ENCODE measurements at places on chromosomes 16 and 17.

GRCh38 chr16:50216231-50216630 is 50.1 kb upstream of the ADCY7 start:
- DNase-seq: no peak

GRCh38 chr17:77916703-77917481 is 41.6 kb upstream of the TNRC6C start:
- no peak for DNase-seq

GRCh38 chr17:78284146-78284545 is 52.7 kb downstream of the TMEM235 start:
- DNase-seq: no peak

- no peak for DNase-seq
Observed at GRCh38 chr17:17844500-17844899, 7.7 kb upstream of the SREBF1 start.

DNA sequence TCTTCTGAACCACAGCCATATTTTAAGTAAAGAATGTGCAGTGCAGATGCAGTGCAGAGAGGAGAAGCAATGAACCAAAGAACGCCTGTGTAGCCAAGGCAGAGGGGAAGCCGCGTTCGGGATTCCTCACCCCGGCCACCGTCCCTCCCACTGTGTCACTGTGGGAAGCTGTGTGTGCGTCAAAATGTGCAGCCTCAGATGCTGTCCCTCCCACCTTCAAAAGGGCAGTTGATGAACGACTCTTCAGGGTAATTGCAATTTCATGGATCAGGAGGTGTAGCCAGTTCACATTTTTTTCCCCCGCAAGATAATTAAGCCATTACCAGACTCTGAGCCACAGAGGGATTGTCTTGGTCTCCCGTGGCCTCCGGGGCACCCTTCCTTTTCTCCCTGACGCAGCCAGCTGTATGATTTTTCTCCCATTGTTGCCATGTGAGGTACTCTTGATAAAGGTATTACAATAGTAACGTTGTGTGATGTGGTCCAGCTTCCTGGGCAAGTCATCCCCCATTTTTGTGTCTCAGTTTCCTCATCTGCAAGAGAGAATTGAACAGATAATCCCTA is 190.0 kb downstream of the FOXL1 start:
- no peak for DNase-seq

GRCh38 chr17:65121368-65121767 is 15.8 kb upstream of the RGS9 start:
- DNase-seq: no peak

DNA sequence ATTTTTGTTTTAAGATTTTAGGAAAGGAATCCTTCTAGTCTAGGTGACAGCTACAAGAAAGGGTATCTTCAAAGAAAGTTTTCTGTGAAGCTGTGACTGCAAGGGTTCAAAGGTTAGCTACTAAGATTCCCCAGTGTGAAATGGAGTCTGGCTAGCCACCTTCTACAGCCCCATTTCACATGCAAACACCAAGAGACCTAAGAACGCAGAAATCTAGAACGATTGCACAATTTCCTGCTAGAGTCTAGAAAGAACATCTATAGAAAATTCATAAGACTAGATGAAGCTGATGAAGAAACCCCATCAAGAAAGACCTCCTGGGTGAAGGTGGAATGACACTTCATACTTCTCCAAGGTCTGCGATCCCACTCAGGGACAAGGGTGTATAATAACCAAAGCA is 77.1 kb downstream of the STX8 start:
- no peak for DNase-seq

DNA sequence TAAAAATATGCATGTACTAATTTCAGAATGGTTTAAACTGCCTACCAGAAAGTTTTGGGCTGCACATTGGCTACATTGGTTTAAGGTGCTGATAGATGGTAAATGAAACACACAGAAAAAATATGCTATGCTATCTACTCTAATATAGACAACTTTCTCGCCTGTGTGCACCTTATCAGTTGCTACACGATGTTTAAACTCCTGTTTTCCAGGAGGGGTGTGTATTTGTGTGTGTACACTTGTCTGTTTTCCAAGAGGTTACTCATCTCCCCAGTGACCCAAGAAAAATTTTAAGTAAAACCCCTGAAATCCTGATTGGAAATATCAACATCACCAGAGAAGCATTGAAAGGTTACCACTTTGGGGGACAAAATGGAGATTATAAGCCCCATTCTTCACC is 21.6 kb upstream of the PSMC5 start:
- DNase-seq: no peak

DNA sequence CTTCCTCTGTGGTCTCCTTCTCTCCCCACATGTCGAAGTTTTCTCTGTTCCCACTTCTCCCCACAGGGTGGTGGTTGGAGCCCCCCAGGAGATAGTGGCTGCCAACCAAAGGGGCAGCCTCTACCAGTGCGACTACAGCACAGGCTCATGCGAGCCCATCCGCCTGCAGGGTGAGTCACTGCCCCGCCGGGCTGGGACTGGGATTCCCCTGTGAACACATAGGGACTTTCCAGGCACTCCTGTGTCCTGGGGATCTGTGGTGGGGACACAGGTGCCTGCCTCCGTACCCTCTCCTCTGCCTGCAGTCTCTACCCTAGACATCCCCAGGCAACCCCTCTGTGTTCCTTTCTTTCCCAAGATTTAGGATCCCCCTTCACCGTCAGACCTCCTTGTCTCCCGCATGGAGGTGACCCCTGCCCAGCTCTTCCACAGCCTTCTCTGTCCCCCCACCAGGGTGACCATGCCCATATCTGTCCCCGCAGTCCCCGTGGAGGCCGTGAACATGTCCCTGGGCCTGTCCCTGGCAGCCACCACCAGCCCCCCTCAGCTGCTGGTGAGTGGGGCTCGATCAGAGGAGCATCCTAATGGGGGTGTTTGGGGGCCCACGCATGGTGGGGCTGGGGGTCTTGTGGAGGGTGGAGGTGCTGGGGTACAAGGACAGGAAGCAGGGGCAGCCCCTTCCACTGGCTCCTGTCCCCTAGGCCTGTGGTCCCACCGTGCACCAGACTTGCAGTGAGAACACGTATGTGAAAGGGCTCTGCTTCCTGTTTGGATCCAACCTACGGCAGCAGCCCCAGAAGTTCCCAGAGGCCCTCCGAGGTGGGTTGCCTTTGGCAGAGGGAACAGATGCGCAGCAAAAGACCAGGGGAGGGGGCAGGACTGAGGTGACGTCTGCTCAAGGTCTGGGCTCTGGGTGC is 5.8 kb downstream of the ITGAM start:
- no peak for DNase-seq

- DNase-seq: no peak
Observed at GRCh38 chr16:19872179-19872863, 12.3 kb downstream of the GPRC5B start.

GRCh38 chr16:75590920-75591843 is 25.0 kb downstream of the GABARAPL2 start:
- DNase-seq: no peak

GRCh38 chr17:7843536-7844291 is 9.7 kb downstream of the KDM6B start:
- DNase-seq: peak; percentile 52

- no peak for DNase-seq
Observed at GRCh38 chr17:40542558-40543411, 22.5 kb downstream of the CCR7 start.

DNA sequence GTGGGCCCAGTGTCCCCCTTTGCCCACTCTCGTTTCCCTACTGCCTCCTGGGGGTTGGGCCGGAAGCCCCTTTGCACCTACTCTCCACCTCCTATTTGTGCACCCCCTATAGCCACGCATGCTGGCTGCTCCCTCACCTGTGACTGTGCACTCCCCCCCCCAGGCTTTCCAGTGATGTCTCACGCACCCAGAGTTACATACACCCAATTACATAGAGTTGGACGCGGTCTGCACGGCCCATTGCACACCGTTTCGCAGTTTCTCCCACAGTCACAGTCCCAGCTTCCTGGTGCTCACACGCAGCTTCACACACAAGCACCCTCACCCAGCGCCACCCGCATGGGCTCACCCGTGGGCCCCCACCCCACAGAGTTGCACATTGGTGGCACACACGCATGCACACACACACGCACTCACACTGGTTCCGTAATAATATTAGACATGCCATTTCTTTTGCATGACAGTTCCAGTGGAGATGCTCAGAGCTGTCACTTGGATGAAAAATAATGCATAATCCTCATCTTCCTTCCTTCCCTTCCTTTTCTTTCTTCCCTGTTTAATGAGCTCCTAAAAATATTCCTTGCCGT is 21.5 kb upstream of the C1QL1 start:
- DNase-seq: no peak

- no peak for DNase-seq
Observed at GRCh38 chr17:81429821-81430551, 34.7 kb downstream of the BAHCC1 start.

GRCh38 chr16:85061566-85061965 is 34.0 kb downstream of the KIAA0513 start:
- DNase-seq: no peak

DNA sequence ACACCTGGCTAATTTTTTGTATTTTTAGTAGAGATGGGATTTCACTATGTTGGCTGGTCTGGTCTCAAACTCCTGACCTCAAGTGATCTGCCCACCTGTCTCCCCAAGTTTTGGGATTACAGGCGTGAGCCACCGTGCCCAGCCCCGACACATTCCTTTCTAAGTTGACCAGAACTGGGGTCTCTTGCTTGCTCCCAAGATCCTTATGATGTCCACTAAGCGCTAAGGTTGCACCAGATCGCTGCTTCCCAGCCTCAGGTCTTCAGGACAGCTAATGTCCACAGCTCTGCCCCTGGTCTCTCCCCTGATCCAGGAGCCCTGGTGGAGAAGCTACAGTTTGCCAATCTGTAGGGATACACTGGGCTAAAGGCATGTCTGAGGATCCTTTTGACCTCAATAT is 29.5 kb downstream of the NSMCE1 start:
- no peak for DNase-seq

- DNase-seq: peak; percentile 87
Observed at GRCh38 chr17:48026502-48027321, 10.9 kb downstream of the COPZ2 start.

DNA sequence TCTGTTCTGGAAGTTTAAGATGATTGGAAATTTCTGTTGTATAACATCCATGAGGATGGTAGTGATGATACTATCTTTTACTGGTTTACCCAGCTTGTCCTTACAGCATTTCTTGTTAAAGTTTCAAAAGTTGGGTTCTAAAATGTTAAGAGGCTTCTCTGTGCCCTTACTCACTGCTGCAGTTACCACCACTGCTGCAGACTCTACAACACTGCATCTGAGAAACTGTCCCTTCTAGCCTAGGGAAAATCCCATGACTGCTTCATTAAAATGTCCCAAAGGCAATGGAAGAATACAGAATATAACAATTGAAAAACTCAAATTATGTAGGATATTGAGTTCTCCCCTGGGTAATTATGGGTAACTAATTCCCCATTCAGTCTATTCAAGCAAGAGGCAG is 3.8 kb upstream of the NSRP1 start:
- DNase-seq: no peak

- DNase-seq: no peak
Observed at GRCh38 chr17:50154604-50155003, 4.1 kb upstream of the PPP1R9B start.

- no peak for DNase-seq
Observed at GRCh38 chr16:56121156-56121500, 70.2 kb upstream of the GNAO1 start.

DNA sequence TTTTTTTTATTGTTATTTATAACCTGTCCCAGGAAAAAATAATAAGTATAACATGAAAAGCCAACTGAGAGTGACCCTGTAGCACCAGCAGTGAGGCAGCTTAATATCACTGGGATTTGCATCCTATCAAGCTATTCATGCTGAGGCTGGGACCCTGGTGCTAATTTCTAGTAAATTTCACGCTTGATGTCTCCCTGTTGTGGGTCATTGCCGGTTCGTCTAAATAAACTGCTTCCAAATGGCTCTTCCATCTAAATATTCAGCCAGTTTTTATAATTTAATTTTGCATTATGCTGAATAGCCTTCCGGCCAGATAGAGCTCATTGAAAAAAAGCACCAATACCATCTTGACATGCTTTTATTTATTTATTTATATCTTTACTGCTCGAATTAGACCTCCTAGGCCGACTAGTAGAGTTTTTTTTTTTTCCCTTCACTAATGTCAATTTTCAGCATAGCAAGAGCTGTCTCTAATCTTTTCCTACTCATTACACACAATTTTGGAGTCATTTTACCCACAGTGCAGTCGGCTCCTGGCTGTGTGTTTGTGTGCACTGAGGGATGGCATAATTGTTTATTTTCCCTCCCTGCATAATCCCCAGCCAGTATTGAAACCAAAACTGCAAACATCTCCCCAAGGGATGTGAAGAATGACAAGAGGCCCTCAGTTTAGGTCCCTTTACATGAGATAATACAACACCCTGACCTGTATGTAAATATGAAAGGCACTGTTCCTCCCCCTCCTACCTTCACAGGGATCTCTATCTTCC is 168.8 kb downstream of the AATF start:
- DNase-seq: no peak

DNA sequence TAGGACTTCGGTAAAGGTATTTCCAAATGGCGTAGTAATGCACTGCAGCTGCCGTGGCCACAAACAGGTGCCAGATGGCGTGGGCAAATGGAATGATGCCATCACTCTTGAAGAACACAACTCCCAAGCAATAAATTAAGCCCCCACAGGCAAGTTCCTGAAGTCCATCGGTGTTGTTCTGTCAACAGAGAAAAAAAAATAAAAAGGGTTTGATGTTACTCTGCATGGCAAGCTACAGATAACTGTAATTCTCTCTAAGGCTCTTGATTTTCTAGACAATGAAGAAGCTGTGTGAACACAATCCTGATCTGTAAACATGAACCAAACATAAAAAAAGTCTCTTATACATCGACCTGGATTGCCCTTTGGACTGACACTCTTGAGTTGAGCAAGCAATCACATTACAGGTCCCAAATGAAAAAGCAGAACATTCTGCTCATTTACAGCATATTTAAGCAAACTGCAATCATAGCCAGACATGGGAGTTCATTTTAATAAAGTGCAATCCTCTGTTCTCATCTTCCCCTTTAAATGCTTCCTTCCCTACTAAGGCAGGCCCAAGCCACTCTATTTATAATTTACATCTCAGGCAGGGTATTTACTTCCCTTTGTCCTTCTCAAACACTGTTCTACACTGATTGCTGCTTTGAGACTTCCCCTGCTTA is 27.1 kb downstream of the MMD start:
- DNase-seq: no peak

- DNase-seq: no peak
Observed at GRCh38 chr16:61890386-61890785, 145.9 kb downstream of the CDH8 start.

DNA sequence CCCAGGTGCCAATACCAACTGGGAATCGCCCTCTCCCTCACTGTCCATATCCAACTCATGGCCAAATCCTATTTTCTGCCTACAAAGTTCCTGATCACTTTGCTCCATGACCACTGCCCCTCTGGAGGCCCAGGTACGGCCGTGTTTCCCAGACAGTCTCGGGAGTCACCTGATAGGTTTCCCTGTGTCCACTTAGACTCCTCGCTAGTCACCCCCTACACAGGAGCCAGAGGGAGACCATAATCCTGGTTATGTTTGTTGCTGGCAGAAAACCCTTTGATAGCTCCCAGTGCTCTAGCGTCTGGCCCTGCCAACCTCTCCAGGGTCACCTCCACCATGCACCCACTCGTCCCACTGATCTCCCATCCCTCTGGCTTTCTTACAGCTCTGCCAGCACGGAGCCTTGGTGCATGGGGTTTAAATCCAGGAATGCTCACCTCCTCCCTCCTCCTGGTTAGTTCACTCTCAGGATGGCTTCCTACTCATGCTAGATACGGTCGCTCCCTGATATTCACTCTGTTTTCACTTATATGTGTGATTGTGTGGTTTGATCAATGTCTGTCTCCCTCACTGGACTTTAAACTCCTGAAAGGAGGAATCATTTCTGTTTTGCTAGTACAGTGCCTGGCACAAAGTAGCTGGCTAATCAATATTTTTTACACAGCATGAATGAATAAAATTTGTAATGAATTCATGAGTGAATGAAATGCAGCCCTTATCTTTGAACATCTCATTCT is 7.5 kb upstream of the CALB2 start:
- no peak for DNase-seq
